ENCODE measurements at places on chromosomes 13 and 19.
A peak's percentile ranks its signal among the peaks of the same experiment; 100 is the strongest.

- H3K4me1 ChIP-seq: peaks cover 18% of the 10 kb centered on the region
- peak overlapping the region; percentile 92 for H3K27ac ChIP-seq
- H3K27me3 ChIP-seq: no peaks in the 10 kb centered on the region
- no peaks in the 10 kb centered on the region for H3K36me3 ChIP-seq
Measured at GRCh38 chr19:13861392-13861713, 15.6 kb upstream of the NANOS3 start.

DNA sequence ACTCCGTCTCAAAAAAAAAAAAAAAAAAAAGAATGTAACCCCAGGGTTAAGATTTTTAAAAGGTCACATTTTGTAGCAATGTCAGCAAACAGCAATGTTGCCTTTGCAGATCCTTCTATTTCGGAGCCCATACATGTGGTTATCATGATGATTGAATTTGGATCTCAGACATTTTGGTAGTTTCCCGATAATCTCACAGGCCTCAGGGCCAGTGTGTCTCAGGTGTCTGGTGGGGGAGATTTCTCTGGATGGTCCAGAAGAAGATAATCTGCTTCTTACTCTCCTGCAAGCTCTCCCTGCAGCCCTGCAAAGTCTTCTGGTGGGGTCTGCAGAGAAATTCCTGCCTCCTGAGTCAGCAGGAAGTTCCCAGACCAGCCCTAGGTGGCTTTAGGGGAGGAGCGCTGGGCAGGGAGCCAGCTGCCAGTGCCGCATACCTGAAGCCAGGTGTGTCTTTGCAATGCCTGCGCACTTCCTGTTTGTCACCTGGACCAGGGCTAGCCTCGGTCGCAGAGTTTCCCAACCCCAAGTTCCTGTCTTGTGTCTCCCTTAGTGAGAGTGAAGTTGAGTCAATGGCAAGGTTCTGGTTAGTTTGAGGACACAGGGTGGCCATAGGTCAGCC, 1.4 kb downstream of the SH2D3A start:
- no peaks in the 10 kb centered on the region for H3K27me3 ChIP-seq
- peaks cover 11% of the 10 kb centered on the region for H3K4me1 ChIP-seq
- no peak overlapping the region for H3K27ac ChIP-seq
- H3K4me3 ChIP-seq: no peak overlapping the region
- no peak for DNase-seq

- no peaks in the 10 kb centered on the region for H3K27me3 ChIP-seq
- H3K4me1 ChIP-seq: peaks cover 38% of the 10 kb centered on the region
- H3K27ac ChIP-seq: peak overlapping the region; percentile 90
- H3K4me3 ChIP-seq: peak overlapping the region; percentile 61
- DNase-seq: peak; percentile 86
- no peaks in the 10 kb centered on the region for H3K36me3 ChIP-seq
Measured at GRCh38 chr19:40599331-40599901, 1.8 kb upstream of the LTBP4 start.

- no peaks in the 10 kb centered on the region for H3K27me3 ChIP-seq
- H3K4me1 ChIP-seq: no peaks in the 10 kb centered on the region
- no peak overlapping the region for H3K27ac ChIP-seq
Measured at GRCh38 chr13:78827471-78827870, 168.5 kb upstream of the OBI1 start.

DNA sequence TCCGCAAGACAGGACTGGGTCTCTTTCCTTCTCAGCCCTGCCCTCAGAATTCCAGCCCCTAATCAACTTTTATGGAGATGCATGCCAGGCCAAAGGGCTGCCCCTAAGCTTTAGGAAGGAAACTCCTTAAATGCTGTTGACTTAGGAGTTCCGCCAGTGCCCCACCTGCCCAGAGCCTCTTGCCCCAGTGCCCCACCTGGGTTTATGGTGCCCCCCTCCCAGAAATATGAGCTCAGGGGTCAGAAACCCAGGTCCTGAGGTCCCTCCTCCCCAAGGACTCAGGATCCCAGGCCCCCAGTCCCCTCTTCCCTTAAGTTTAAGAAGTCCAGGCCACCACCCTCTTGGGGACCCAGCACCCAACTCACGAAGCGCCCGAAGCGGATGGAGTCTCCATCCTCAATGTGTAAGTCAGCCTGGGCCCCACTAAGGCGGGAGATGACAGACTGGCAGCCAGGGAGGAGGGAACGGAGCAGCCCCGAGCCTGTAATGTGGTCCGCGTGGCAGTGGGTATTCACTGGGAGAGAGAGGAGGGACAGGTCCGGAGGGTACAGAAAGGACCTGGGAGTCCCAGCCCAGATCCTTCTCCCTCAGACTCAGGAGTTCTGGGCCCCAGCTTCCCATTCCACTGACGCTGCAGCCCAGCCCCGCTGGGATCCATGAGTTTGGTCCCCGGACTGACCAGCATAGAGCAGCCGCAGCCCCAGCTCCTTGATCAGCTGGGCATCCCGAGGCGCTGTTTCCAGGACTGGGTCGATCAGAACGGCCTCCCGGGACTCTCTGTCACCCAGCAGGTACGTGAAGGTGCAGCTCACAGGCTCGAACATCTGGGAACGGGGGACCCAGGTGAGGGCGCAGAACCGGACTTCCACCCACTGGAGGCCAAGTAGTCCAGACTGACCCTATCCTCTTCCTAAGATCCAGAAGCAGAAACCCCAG, 897 bp downstream of the ETHE1 start:
- peak overlapping the region; percentile 91 for H3K4me3 ChIP-seq
- H3K27me3 ChIP-seq: no peaks in the 10 kb centered on the region
- no peak overlapping the region for H3K27ac ChIP-seq
- H3K36me3 ChIP-seq: no peaks in the 10 kb centered on the region
- H3K4me1 ChIP-seq: peaks cover 7% of the 10 kb centered on the region

- no peak for DNase-seq
- peaks cover 12% of the 10 kb centered on the region for H3K4me1 ChIP-seq
- no peak overlapping the region for H3K27ac ChIP-seq
- no peak overlapping the region for H3K4me3 ChIP-seq
Measured at GRCh38 chr13:67619351-67619994, 389.3 kb upstream of the PCDH9 start.

DNA sequence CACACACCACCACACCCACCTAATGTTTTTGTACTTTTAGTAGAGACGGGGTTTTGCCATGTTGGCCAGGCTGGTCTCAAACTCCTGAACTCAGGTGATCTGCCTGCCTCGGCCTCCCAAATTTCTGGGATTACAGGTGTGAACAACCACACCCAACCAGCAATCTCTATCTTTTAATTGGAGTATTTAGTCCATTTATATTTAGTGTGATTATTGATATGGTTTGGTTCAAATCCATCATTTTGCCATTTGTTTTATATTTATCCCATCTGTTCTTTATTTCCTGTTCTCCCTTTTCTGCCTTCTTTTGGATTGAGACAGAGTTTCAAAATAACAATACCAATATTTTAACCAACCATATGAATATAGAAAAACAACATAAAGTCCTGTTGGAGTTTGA, 4.1 kb downstream of the ZNF420 start:
- no peaks in the 10 kb centered on the region for H3K4me1 ChIP-seq
- DNase-seq: no peak
- H3K27ac ChIP-seq: no peak overlapping the region
- no peaks in the 10 kb centered on the region for H3K27me3 ChIP-seq
- H3K36me3 ChIP-seq: no peaks in the 10 kb centered on the region

- peaks cover 20% of the 10 kb centered on the region for H3K4me1 ChIP-seq
- DNase-seq: no peak
- no peak overlapping the region for H3K4me3 ChIP-seq
- no peak overlapping the region for H3K27ac ChIP-seq
Measured at GRCh38 chr19:3059653-3060052, 2.6 kb downstream of the TLE5 start.

- H3K27me3 ChIP-seq: no peaks in the 10 kb centered on the region
- H3K4me1 ChIP-seq: no peaks in the 10 kb centered on the region
- no peak overlapping the region for H3K4me3 ChIP-seq
- H3K27ac ChIP-seq: no peak overlapping the region
Measured at GRCh38 chr19:5641171-5641570, 18.3 kb downstream of the SAFB start.

DNA sequence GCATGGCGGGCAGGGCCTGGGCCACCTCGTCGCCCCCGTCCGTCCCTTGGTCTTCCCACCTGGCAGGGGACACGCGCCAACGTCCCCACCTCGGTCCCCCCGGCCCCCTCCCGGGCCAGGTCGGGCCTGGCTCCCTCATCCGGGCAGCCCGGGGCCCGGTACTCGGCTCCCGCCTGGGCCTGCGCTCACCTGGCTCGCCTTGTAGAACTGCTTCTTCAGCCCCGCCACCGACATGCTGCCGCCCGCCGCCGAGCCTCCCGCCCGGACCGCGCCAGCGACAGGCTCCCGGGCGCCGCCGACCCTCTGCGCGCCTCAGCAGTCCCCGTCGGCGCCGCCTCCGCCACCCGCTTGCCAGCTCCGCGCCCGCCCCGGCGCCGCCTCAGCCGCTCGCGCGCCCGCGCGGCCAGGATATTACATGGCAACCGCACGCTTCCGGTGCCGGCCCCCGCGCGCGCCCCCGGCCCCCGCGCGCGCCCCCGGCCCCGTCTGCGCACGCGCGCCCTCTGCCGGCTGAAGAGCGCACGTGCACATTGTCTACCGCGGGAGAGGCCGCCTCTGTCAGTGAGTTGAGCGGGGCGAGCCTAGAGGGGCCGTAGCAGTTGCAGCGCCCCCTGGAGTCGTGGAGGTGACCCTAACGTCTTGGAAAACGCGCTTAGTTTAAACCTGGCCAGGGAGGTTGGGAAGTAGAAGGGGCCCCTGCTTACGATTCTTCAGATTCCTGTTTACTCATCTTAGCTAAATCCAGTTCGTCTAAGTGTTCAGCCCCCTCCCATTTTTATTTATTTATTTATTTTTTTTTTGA, at the start of gene SH3GL1:
Gene SH3GL1, minus strand, starts transcription at position 413 of the 802 bp plus-strand sequence. Its CDS starts 179 bp downstream, at position 234.
- H3K36me3 ChIP-seq: peaks cover 23% of the 10 kb centered on the region
- peak within 1 kb of the TSS; percentile 97 for H3K4me3 ChIP-seq
- peak within 1 kb of the TSS; percentile 93 for H3K27ac ChIP-seq
- H3K4me1 ChIP-seq: peaks cover 3% of the 10 kb centered on the region
- peak; percentile 95 for DNase-seq

DNA sequence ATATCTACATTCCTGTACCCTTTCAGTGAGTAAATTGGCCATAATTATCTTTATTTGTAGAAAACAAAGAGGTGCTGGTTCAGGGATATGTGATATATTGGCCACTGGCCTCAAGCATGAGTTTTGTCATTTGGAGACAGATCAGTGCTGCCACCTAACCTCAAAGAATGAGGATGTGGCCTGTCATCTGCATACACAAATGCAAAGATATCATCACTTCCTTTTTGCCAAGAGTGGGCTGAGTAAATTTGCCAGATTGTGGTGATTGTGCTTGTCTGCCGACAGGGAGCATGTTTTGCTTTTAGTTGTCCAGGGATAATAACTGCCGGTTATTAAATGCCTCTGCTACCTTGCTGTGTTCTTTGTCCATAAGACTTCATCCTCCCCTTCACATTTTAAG, 44.2 kb downstream of the WASF3 start:
- no peaks in the 10 kb centered on the region for H3K4me1 ChIP-seq
- no peak overlapping the region for H3K4me3 ChIP-seq
- peak; percentile 20 for DNase-seq

GRCh38 chr19:11093689-11094238, 4.5 kb downstream of the LDLR start:
- peak overlapping the region; percentile 73 for H3K27ac ChIP-seq
- peaks cover 77% of the 10 kb centered on the region for H3K36me3 ChIP-seq
- H3K4me1 ChIP-seq: peaks cover 54% of the 10 kb centered on the region

DNA sequence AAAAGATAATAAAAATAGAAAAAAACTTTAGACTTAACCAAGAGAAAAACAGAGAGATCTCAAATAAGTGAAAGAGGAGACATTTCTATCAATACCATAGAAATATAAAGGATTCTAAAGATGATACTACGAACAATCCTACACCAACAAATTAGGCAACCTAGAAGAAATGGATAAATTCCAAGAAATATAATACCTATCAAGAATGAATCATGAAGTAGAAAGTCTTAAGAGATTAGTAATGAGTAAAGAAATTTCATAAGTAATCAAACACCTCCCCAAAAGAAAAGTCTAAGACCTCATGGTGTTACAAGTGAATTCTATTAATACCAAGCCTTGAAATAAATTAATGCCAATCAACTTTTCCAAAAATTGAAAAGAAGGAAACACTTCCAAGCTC, 1584.5 kb upstream of the MIR17HG start:
- H3K4me1 ChIP-seq: no peaks in the 10 kb centered on the region
- H3K36me3 ChIP-seq: no peaks in the 10 kb centered on the region
- H3K4me3 ChIP-seq: no peak overlapping the region
- no peak overlapping the region for H3K27ac ChIP-seq
- DNase-seq: no peak
- H3K27me3 ChIP-seq: no peaks in the 10 kb centered on the region

GRCh38 chr13:79389026-79389425, 17.0 kb downstream of the RBM26 start:
- no peak for DNase-seq
- peaks cover 8% of the 10 kb centered on the region for H3K36me3 ChIP-seq
- H3K4me1 ChIP-seq: peaks cover 14% of the 10 kb centered on the region
- H3K27me3 ChIP-seq: no peaks in the 10 kb centered on the region

DNA sequence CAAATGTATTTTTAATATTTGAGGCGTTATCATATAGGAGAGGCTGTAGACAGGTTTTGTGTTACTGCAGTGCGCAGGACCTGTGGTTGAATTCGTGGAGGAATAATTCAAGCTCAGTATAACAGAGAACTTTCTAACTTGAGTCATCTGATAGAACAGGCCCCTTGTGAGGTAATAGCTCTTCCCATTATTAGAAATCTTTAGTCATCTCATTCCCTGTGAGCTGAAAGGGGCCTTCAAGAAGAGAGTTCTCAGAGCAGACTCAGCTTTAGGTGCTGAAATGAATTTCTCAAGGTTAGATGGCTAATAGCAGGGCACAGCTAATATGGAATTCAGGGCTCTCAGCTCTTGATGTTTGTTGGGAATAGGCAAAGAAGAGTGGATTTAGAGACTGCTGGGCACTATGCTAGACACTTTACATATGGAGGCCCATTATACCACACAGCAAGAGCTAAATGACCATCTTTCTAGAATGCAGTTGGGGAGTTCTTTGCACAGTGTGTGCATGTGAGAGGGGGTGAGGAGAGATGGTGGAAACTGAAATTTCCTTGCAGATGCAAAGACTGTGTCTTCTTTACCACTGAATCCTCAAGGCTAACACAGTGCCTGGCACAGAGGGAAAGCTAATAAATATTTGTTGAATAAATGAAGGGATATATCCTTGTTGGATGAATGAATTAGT, 89.5 kb downstream of the DGKH start:
- H3K27ac ChIP-seq: no peak overlapping the region
- no peaks in the 10 kb centered on the region for H3K27me3 ChIP-seq
- no peaks in the 10 kb centered on the region for H3K4me1 ChIP-seq
- DNase-seq: no peak
- H3K36me3 ChIP-seq: no peaks in the 10 kb centered on the region

GRCh38 chr13:36430247-36431203, 1.8 kb upstream of the CCNA1 start:
- no peaks in the 10 kb centered on the region for H3K36me3 ChIP-seq
- DNase-seq: no peak
- no peaks in the 10 kb centered on the region for H3K27me3 ChIP-seq
- peak overlapping the region; percentile 74 for H3K4me3 ChIP-seq
- H3K27ac ChIP-seq: no peak overlapping the region
- peaks cover 8% of the 10 kb centered on the region for H3K4me1 ChIP-seq

DNA sequence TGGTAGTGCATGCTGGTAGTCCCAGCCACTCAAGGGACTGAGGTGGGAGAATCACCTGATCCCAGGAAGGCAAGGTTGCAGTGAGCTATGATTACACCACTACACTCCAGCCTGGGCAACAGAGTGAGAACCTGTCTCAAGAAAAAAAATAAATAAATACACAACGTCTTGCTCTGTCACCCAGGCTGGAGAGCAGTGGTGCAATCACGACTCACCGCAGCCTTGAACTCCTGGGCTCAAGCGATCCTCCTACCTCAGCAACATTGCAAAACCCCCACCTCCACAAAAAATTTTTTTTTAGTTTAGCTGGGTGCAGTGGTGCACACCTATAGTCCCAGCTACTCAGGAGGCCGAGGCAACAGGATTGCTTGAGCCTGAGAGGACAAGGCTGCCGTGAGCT, 8.8 kb downstream of the TPM4 start:
- H3K4me1 ChIP-seq: peaks cover 15% of the 10 kb centered on the region
- H3K27ac ChIP-seq: no peak overlapping the region
- H3K36me3 ChIP-seq: peaks cover 91% of the 10 kb centered on the region
- no peak overlapping the region for H3K4me3 ChIP-seq
- no peak for DNase-seq

Data from A673 (cell line).